CD4-positive, alpha-beta T cell (primary cell): ENCODE measurements at places on chromosomes 7 and 10. TPM values are rescaled to one million over a fixed set of nuclear protein-coding genes. Genes with fewer than 3 reads are reported as not detected.

TUBB8 gene
- total RNA-seq = not detected

DNA sequence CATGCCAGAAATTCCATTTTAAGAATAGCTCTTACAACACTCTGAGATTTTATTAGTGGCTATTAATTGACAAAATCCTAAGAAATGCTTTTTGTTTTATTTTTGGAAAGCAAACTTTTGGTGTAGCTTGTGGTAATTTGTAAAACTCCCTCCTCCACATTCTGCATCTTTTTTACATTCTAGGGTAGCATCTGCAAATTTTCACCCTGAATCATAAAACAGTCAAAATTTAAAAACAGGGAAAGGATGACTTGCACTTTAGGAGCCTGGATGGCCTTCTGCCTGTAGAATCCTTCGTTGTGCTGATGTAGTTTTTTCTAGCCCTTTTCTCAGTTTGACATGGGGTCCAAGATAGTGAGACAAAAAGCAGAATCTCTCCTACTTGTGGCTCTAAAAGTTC lies 316.1 kb downstream of the ADRA2A start:
- no peak for DNase-seq
- H3K4me3 ChIP-seq = no peak overlapping the region
- H3K36me3 ChIP-seq = no peaks in the 10 kb centered on the region
- H3K4me1 ChIP-seq = no peaks in the 10 kb centered on the region
- no peaks in the 10 kb centered on the region for H3K27me3 ChIP-seq
- no peak overlapping the region for H3K27ac ChIP-seq

DNA sequence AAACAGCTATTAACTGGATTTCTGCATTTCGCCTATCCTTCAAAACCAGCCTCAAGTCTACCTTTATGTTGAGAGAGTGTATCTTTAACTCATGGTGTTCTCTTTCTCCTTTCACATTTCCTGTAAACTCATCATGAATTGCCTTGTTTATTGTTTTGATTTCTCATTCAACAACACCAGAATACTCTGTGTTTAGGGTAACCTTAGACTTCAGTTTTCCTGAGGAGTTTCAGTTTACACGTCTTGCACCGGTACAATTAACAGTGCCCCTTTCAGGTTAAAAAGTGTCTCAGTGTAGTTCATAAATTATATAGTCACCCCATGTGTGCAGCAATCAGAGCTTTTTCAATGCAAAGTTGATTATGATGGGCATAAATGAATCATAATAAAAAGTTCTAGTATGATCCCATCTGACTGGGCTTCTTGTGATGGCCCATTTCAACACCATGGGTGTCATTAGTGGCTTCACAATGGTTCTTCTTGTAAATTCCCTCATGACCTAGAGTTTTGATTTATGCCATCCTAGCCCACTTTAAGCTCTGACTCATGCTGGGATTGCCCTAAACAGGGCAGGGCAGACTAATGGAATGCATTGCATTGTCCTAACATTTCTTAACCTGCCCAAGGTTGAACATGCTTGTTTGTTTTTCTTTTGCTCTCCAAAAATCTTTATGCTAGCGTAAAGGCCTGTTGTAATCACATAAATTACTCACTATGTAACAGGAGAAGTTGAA lies 22.0 kb downstream of the ITGB8 start:
- H3K4me1 ChIP-seq = no peaks in the 10 kb centered on the region
- no peak overlapping the region for H3K4me3 ChIP-seq
- no peak for DNase-seq
- no peaks in the 10 kb centered on the region for H3K36me3 ChIP-seq
- H3K27ac ChIP-seq = no peak overlapping the region

DNA sequence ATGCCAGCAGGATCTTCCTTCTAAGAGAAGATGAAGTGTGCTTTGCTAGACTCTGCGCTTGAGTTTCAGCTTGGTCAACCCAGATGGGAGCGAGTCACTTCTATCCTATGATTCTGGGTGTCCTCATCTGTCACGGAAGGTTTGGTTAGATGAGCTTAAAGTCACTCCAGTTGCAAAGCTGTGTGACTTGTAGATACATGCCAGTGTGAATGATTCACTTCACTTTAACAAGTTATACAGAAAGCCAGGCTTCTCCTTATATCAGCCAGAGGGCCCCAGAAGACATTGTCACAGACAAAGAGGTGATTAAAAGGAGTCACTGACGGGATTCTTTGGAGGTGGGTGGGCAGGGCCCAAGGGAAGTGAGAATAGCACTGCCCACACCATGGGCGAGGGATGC lies 122.6 kb upstream of the PFKP start:
- no peak overlapping the region for H3K27ac ChIP-seq
- H3K36me3 ChIP-seq = no peaks in the 10 kb centered on the region

DNA sequence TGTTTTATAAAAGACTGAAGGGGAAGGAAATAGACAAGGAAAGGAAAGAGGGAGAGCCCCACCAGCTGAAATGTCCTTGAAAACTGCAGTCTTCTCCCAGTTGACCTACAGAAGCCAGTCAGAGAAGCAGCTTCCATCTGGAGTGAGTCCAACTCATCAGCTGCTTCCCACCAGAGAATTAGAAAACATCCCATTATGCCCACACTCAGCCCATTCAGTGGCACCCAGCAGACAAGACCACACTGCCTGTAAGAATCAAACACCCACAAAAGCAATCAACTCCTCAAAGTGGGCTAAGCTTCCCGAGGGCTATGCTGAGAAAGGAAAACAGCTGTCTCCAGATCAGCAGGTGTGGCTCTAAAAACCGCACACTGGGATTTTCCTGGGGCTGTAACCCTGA lies 29.6 kb upstream of the TMEM213 start:
- no peaks in the 10 kb centered on the region for H3K27me3 ChIP-seq
- H3K4me3 ChIP-seq = no peak overlapping the region
- DNase-seq = no peak
- H3K27ac ChIP-seq = no peak overlapping the region
